ENCODE measurements at places on chromosomes 5 and 9.

- DNase-seq = no peak
Observed at GRCh38 chr9:97617939-97618416, 15.2 kb downstream of the TSTD2 start.

DNA sequence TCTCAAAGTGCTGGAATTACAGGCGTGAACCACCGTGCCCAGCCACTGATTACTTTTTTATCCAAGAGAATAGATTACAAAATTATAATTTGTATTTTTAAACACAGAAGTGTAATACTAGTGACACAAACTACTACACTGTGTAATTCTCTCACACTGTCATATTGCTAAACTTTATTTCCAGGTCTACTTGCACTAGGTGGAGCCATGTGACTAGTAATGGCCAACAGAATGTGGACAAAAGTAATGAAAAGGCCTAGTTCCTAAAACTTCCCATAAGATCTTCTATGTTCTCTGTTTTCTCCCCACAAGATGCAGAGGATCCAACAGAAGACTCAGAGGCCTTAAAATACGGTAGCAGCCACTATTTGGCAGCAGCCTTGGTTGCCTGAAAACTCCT lies 27.3 kb downstream of the NADK2 start:
- no peak for DNase-seq

DNA sequence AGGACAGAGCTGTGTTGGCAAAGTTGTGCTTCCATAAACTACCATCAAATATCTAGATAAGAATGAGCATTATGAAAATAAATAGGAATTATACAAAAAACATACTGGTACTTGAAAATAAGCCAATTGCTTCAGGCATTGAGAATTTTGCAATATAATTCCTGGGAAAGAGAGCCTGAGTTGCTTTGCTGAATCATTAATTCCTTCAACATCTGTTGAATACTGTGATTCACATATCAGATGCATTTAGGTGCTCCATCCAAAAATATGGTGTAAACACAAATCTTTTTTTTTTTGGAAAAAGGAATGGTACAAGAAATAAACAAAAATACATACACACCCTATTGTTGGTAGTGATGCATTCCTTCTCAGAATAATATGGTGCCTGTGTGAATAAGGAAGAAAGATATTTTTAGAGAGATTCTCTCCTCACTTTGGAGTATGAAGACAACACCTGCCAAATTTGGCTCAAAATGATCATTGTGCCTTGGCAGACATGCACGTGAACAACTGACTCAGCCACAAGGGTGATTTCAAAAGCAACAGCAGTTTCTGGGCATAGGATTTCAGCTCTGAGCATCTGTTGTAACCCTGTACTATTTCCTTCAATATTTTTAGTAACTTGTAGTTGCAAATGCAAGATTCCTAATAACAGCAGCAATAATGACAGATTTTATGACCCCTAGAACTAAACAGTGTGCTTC lies 96.7 kb downstream of the CAVIN4 start:
- no peak for DNase-seq

DNA sequence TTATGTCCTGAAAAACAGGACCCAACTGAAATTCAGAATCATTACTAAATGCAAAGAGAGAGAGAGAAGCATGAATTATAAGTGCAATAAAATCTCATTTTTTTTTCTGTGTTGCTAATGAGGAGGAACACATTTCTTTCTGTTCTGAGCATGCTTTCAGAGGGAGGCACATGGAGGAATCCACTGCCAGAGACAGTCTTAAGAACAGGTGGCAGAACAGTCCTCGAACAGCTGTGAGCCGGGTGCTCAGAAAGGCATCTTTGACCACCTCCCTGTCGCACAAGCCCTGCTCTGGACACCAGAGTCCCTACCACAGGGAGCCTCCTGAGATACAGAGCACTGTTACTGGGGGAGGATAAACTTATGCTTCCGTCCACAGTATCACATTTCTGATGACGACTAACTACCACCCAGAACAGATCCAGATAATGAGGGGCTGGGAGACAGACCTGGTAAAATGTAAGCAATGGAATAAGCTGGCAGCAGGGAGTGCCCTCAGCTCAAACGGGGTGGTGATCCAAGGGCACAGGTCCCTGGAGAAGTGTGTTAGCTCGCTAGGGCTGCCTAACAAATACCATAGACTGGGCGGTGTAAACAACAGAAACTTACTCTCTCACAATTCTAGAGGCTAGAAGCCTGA lies 134.0 kb downstream of the SLC1A3 start:
- DNase-seq = peak; percentile 3

GRCh38 chr9:114246558-114246957 lies 76.3 kb upstream of the ORM1 start:
- DNase-seq = no peak
